NCI-H187 (cell line): ENCODE measurements at places on chromosomes 1 and 21.

GRCh38 chr1:14815175-14815877 is 216.8 kb downstream of the KAZN start:
- no peak for DNase-seq

- no peak for DNase-seq
Observed at GRCh38 chr1:206081856-206082255, 28.9 kb downstream of the RHEX start.

DNA sequence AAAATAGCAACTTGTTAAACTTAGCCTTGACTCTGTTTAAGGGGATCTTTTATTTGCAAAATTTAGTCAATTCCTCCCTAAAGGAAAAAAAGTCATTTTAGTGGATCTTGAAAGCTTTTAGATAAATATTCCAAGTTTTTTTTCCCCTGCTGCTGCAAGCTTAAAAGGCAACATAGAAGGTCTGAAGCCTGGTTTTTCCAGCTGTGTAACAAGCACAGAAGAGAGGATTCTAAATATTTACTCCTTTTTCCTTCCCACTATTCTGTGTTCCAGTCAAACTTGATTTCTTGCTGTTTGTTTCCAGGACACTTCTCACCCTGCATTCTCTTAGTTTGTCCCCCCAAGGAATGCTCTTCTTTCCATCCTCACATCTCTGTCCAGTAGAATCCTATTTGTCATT is 86.7 kb downstream of the NFIA start:
- DNase-seq = no peak

GRCh38 chr1:45976623-45977022 is 155.8 kb downstream of the PIK3R3 start:
- no peak for DNase-seq

DNA sequence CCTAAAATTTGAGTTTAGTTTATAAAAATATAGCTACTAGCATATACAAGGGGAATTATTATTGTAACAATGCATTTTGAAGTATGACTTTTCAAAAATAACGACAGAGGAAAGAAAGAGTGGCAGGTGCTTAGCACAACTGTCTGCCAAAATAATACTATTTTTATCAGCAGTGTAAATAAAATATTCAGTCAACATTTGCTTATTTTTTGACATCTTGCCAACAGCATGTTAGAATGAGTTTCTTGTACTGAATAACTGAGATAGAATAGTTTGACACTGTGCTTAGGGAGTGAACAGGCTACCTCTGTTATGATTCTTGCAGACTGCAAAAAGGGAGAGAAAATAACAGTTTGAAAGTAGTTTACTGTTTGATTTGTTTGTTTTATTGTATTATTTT is 909.8 kb downstream of the BRINP3 start:
- DNase-seq = no peak

DNA sequence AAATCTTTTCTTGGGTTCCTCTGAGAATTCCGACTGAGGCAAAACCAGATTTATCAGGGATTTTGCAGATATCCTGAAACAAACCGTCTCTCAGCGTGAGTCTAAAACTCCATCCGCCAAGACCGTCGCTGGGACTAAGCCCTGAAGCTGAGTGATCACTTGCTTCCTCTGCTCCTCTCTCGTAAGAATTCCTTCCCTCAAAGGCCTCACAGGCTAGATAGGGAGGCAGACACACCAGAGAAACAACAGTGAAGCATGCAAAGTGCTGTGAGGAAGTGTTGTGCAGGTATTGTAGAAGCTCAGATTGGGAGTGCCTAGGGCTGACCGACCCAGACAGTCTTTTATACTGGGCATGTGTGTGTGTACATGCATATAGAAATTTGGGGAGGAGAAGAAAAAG is 119.1 kb downstream of the RGS7 start:
- no peak for DNase-seq

DNA sequence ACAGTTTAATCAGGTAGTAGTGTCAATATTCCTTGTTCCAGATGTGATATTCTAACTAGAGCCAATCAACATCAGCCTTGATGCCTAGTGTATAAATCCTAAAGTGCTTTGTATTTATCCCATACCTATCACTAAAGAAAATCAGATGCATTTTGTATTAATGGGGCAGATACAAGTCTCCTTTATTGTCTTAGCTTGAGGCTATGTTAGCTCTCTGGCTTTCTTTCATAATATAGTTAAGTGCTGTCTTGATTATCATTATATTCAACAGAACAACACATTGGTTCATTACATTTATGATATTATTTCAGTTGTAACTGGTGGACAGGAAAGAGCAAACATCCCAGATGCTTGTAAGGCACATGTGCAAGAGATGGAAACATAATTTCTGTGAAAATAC is 338.8 kb downstream of the PLA2G4A start:
- DNase-seq = no peak

DNA sequence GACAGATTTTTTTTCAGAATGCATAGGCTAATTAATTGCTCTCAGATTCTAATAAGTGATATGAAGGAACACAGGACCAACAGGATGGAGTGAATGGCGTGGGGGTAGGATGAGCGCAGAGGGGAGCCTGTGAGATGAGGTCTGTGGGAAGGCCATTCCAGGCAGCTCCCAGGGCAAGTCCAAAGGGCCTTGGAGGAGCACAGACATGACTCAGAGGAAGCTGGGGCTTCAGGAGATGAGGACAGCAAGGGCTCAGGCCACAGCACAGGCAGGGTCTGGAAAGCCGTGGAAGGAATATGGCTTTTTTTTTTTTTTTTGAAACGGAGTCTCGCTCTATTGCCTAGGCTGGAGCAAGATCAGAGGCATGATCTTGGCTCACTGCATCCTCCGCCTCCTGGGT is 35.1 kb downstream of the FMN2 start:
- DNase-seq = no peak

- DNase-seq = no peak
Observed at GRCh38 chr1:167467752-167468151, 50.6 kb downstream of the CD247 start.

- no peak for DNase-seq
Observed at GRCh38 chr1:197464044-197464443, 196.0 kb downstream of the CRB1 start.

- DNase-seq = no peak
Observed at GRCh38 chr21:42414553-42414927, 10.8 kb downstream of the UBASH3A start.

DNA sequence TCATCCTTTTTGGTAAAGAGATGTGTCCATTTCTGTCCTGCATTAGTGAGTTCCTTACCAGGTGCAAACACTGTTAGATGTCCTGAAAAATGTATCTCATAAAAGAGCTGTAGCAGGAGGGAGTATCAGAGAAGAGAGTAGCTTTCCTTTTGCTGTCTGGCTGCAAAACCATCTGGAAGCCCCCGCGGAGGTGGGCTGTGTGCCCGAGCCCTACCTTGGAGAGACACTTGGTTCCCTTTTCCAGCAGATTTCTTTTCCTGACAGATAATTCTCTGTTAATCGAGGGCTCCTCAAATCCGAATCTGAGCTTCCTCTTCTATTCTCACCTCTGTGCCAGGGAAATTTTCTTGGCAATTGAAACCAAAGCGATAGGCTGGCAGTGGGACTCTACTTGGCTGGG is 53.0 kb downstream of the KIF26B start:
- no peak for DNase-seq

- no peak for DNase-seq
Observed at GRCh38 chr1:235624721-235625333, 24.8 kb downstream of the GNG4 start.

DNA sequence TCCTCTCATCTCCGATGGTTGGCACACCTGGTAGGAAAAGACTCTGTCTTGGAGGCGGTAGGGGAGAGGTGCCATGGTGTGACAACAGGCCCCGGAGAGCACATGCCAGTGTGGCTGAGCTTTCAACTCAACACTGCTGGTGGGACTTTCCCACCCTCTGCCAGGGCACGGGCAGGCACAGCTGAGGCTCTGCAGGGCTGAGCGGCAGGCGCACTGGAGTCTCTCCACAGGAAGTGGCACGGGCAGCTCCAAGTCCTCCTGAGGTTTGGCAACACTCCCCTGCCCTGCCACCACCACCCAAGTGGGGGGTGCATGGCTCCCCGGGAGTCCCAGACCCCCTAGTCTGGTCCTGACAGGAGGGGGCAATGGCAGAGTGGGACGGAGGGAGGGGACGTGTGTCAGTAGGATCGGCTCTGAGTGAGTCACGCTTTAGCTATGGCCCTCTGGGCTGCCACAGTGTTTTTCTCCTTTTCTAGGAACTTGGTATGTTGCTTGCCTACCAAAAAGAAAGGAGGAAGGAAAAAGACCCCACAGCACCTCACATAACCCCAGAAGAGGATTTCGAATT is 27.3 kb upstream of the EVA1B start:
- no peak for DNase-seq

DNA sequence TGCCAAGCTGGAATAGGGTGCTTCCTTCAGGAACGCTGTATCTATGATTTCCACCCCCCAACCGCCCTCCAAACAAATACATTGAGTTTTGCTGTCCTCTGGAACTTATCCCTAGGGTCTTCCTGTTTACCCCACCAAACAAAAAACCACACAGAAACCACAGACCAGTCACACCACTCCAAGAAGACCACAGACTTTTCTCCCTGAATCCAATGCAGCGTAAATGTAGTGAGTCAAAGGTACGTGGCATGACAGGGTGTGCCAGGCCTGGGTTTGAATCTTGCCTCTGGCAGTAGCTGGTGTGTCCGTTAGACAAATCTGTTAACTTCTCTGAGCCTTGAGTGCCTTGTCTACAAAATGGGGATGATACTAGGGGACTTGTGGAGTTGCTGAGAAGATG is 27.8 kb downstream of the ASAP3 start:
- DNase-seq = no peak

- DNase-seq = no peak
Observed at GRCh38 chr1:19421365-19421764, 64.0 kb downstream of the CAPZB start.

GRCh38 chr1:156625436-156626078 is 6.3 kb downstream of the HAPLN2 start:
- peak; percentile 74 for DNase-seq

DNA sequence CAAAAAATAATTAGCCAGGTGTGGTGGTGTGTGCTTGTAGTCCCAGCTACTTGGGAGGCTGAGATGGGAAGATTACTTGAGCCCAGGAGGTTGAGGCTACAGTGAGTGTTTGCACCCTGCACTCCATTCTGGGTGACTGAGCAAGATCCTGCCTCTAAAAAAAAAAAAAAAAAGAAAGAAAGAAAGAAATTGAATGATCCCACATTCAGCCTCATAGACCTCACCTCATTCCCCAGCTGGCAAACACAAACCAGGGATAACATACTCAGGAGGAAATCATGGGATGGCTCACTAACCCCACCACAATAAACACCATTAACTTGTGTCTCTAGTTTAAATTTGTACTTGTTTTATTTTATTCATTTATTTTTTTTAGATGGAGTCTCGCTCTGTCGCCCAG is 8.5 kb downstream of the ENSA start:
- DNase-seq = no peak

- no peak for DNase-seq
Observed at GRCh38 chr1:209409780-209410179, 173.7 kb upstream of the CAMK1G start.

DNA sequence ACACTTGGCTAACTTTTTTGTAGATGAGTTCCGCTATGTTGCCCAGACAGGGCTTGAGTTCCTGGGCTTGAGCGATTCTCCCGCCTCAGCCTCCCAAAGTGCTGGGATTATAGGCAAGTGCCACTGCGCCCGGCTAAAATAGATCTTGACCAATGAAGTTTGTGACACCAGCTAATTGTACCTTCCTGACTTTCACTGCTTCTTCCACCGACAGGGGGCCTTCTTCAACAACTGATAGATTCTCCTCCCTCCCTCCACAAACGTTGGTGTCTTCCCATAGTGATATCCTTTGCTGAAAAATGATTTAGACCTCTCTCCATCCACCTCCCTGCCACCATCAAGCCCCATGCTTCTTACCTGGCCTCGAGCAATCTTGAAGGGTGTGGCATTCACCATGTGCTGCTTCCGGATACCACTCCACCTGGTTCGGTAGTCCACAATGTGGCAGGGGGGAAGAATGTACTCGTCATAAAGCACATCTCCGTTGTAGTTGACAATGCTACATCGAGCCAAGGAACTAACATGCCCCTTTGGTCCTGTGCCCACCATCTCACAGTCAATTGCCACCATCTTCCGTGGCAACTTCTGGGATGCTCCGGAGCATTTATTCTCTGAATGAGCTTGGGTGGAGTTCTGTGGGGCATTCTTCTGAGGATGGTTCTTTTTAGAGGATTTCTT is 1.6 kb upstream of the METTL25B start:
- DNase-seq = peak; percentile 37

DNA sequence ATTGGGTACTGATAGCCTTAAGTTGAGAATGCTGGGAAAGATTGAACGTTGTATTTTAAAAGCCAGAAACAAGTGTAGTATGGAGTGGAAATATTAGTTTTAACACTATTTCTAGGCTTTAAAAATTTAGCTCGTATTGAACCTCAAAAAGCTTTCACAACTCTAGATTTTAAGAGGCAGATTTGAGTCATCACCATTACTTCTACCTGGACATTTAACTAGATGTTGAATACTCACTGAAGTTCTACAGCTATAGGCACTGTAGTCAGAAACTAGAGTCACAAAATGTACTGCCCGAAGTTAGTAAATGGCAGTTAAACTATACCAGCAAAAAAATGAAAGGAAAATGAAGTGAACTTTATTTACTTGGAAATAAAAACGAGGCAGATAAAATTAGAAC is 96.5 kb downstream of the NEK7 start:
- DNase-seq = no peak

GRCh38 chr1:12495725-12496124 is 122.3 kb downstream of the DHRS3 start:
- DNase-seq = no peak
